Spleen (tissue), 13 donors: ENCODE measurements at places on chromosomes 6 and 20.

DNA sequence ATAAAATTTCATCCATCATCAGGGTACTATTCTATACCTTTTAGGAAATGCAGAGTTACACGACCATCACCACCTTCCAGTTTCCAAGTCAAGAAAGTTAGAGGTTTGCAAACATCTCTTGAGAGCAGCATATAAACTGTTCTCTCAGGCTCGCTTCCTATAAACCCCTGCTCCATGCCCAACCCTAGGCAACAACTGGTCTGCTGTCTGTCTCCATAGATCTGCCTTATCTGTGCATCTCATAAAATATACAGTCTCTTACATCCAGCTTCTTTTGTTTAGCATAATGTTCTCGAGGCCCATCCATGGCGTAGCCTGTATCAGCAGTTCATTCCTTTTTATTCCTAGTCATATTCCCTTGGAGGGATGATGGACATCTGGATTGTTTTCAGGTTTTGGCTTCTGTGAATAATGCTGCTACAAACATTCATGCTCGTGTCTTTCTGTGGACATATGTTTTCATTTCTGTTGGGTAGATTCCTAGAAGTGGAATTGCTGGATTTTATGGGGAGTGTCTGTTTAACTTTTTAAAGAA, 6.1 kb downstream of the PTPRT start:
- DNase-seq: no peak

- DNase-seq: no peak
These were observed 4.3 kb downstream of the MICA start for GRCh38 chr6:31407699-31408098.

GRCh38 chr20:59314997-59315396, 14.6 kb downstream of the EDN3 start:
- DNase-seq: no peak

DNA sequence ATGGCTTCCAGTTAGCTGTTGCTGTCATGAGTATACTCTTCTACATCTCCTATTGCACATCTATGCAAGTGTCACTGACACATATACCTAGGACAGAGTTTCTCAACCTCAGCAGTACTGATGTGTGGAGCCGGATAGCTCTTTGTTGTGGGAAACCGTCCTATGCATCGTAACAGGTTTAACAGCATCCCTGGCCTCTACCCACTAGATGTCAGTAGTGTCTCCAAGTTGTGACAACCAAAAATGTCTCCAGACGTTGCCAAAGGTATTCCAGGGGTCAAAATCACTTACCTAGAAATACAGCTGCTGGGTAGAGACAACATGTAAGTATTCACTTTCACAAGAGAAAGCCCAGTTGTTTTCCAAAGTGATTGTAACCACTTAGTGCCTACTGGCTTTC, 637.6 kb downstream of the RNF144B start:
- no peak for DNase-seq

DNA sequence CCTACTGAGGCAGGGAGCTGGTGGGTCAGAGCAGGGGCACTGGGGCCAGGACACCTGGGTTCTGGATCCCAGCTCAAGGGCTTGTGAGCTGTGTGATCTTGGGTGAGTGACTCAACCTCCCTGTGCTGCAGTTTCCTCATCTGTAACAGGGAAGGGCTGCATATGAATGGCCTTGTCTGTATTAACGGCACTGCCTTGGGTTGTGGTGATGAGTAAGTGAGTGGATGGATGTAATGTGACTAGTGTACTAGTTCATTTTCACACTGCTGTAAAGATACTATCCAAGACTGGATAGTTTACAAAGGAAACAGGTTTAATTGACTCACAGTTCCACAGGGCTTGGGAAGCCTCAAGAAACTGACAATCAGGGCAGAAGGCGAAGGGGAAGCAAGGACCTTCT, 233.5 kb downstream of the TAF4 start:
- DNase-seq: peak; percentile 44

DNA sequence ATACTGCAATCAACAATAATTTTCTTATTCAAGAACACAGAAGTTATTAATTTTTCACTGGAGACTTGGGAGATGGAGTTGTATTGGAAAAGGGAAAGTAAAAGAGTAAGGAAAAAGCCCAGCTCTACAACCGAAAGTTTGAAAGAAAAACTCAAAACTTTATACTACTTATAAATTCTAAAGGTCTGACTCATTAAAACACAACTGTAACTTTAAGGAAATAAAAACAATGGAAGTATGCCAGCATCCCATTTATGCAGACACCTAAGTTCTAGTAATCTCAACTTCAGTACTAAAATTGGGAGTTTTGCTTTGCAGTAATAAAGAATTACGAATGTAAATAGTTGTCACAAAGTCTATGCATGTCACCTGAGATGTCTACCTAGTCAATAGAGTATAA, 80.6 kb downstream of the IRAK1BP1 start:
- DNase-seq: no peak

GRCh38 chr20:12243327-12243726, 325.6 kb downstream of the BTBD3 start:
- no peak for DNase-seq

GRCh38 chr6:157531986-157532365, 151.0 kb downstream of the ZDHHC14 start:
- DNase-seq: no peak

DNA sequence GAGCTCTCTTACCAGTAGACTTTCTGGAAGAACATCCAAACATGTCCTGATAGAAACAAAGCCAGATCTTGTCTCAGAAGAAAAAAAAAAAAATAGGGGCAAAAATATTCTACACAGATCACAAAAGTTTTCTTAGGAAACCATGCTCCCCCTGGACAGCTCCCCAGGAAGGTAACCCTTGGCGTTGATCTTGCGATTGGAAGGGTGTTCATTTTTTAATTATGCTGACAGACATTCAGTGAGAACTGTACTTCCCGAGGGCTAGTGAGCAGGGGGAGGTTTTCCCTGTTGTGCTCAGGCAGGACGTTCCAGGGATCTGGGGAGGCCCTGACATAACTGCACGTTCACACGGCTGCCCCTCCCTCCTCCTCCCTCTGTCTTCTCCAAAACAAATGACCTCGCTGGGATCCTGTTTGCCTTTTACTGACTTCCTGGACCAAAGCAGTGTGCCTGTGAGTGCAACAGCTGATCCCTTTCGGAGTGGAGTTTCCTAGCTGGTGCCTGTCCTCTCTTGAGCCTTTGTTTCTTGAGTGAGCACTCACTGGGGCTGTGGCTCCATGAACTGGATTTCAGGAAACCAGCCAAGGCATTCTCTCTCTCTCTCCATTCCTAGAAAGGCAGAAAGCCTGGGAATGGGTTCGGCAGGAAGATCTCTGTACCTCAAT, 46.7 kb downstream of the MARCKS start:
- peak; percentile 76 for DNase-seq

DNA sequence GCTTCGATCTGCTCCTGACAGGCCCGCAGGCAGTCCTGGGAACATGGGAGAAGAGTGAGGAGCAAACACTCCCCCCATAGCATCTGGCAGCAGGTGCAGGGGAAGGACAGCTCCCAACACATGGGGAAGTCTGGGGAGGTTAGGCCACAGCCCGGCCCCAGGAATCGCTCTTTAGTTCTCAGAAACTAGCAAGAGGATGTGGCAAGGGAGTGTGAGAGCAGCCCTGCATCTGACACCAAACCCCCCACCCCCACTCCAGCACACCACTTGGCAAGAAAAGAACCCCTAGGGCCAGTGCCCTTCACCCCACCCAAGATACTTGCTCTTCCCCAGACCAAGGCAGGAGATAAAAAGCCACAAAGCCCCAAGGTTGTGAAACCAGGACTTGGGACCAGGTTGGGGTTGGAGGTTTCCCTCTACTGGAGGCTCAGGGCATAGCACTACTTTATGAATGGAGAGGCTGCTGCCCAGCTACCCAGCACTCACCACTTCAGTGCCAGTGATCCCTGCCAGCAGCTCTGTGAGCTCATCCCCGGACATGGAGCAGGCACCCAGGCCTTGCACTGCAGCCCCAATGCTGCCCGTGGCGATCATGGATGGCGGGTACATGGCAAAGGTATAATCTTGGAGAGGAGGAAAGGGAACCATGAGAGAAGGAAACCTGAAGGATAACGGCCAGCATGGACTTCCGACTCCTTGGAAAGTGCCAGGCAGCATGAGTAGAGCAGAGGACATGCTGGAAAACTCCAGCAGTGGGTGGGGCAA, 5.4 kb downstream of the CCND3 start:
- DNase-seq: peak; percentile 86

- DNase-seq: no peak
These were observed 9.0 kb downstream of the CNR1 start for GRCh38 chr6:88157106-88157505.

GRCh38 chr20:10649080-10649796, 24.6 kb downstream of the JAG1 start:
- no peak for DNase-seq

GRCh38 chr20:37152284-37152683, 26.8 kb upstream of the RPN2 start:
- no peak for DNase-seq

- no peak for DNase-seq
These were observed 665.7 kb upstream of the SLC35B3 start for GRCh38 chr6:9100869-9101580.

GRCh38 chr6:114579486-114579885, 236.7 kb upstream of the HS3ST5 start:
- DNase-seq: no peak

DNA sequence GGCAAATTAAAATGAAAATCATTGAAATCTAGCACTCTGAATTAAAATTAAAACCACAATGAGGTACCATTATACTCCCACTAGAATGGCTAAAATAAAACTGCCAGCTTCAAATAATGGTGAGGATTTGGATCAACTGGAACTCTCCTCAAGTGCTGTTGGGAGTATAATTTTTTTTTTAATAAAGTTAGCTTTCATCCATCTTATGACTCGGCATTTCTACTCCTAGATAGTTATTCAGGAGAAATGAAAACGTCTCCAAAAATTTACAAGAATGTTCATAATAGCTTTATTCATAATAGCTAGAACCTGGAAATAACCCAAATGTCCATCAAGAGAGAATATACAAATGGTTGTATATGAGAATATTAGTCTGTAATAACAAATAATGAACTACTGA, 63.2 kb downstream of the ASXL1 start:
- DNase-seq: no peak

GRCh38 chr6:121413879-121414278, 21.6 kb upstream of the GJA1 start:
- DNase-seq: no peak

- peak; percentile 87 for DNase-seq
These were observed 1.3 kb downstream of the CD24 start for GRCh38 chr6:106973018-106973835.

DNA sequence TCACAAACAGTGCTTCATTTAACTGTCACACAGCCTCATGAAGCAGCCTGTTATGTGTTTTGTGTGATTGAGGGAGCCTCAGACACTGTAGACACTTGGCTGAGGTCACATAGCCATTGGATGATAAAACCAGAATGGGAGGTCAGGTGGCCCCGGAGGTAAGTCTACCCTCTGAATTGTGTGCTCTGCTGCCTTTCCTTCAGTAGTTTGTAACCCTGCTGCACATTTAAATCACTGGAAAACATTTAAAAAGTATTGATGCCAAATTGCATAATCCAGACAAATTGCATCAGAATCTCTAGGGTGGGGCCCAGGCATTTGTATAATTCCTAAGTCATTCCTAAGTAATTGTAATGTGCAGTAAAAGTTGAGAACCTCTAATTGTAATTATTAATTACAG, 85.2 kb upstream of the ECI2 start:
- DNase-seq: no peak

DNA sequence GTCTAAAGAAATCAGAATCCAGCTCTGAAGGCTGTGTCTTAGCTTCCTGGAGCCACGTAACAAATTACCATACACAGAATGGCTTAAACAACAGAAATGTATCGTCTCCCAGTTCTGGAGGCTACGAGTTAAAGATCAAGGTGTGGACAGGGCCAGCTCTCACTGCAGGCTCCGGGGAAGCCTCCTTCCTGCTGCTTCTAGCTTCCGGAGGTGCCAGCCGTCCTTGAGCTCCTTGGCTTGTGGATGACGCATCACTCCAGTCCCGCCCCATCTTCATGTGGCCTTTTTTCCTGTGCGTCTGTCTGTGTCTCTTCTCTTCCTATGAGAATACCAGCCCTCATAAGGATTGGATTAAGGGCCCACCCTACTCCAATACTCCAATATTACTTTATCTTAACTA, 319.1 kb upstream of the QKI start:
- no peak for DNase-seq

DNA sequence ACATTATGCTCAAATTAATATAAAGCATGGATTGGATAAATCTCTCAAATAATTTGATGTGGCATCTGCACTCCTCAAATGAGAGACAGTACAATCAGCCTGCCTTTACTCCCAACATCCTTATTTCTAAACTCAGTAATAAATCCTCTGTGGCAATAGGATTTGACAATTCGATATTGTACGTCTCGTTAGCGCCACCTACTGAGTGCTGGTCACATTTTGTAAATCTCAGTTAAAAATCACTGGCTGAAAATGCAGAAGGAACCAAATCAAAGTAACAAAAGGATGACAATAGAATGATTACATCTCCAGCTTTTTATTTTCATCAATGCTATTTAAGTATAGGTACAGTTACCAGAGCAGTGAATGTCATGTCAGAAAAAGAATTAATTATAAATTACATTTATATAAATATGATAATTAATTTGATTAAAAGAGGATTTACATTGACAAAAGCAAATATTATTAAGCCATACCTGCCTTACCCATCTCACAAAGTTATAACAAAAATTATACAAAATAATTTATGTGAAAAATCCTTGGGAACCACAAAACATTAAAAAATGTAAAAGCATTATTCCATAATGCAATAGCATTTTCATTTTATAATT, 20.2 kb upstream of the GJE1 start:
- peak; percentile 45 for DNase-seq

DNA sequence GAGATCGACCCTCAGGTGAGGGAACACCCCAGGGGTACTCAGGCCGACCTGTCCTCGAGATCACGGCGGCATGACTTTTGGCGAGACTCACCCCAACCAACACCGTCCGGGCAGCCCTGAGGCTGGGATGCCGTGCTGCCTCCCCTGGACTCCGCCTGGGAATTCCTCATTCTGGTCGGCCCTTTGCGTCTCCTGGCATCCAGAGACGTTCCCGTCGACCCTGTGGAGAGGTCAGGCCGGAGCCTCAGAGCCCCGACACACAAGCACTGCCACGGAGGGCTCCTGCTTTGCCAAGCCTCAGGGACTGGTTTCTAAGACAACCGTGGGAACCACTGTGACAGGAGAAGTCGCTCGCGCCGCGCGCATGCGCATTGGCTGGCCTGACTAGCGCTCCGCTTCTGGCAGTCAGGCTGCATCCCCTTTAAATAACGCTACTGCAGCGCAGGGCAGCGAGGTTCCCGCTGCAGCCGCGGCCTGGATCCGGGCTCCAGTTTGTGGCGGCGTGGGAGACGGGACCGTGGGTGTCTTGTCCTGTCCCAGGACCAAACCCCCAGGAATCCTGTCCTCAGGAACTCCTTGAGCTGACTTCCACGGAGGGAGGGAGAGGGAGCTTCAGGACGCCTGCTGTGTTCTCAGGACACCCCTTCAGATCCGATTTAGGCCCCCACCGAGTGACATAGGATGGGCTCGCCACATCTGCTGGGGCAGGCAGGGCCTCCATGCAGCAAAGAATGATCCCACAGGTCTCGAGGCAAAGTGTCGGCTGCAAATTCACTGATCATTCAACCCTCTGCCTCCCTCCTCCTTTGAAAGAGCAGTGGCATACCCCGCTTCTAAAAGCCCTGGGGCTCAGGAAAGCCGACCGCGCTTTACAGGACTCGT, 163.2 kb upstream of the ZNF337 start:
- peak; percentile 88 for DNase-seq

GRCh38 chr20:33282991-33283555, at the start of gene BPIFB1:
TSS of gene BPIFB1 (plus strand) at chr20:33283214. CDS start at chr20:33286074, 2,860 bp downstream.
- no peak for DNase-seq
